ENCODE measurements at places on chromosomes 12 and 14. TPM values are rescaled to one million over a fixed set of nuclear protein-coding genes. Genes with fewer than 3 reads are reported as not detected.
A peak's percentile ranks its signal among the peaks of the same experiment; 100 is the strongest.

Gene SCNN1A
- total RNA-seq = 0.67 TPM

Gene TPPP2
- total RNA-seq = not detected

Gene RPGRIP1
- not detected for total RNA-seq

Gene SPIC
- not detected for total RNA-seq

Gene TEX52
- 0.28 TPM for total RNA-seq

Gene PDZRN4
- not detected for total RNA-seq

Gene TMEM229B
- total RNA-seq = 0.79 TPM

Gene KRT81
- not detected for total RNA-seq

DNA sequence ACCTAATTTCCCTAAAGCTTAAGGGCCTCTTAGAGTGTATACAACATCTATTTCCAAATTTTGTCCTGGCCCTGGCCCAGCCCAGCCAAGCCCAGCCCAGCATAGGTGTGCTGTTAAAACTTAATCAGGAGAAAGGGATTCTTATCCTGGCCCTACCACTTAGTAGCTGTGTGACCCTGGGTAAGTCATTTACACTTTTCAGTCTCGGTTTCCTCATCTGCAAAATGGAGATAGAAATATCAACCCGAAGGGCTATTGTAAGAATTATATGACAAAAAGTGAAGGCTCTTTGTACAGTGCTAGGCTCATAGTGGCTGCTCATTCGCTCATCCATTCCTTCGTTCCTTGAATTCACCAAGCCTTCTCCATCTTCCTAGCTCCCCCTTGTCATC, 442 bp downstream of the ERG28 start:
- no peak for DNase-seq

GRCh38 chr14:36019126-36019525, 157.4 kb downstream of the PTCSC3 start:
- DNase-seq = no peak

DNA sequence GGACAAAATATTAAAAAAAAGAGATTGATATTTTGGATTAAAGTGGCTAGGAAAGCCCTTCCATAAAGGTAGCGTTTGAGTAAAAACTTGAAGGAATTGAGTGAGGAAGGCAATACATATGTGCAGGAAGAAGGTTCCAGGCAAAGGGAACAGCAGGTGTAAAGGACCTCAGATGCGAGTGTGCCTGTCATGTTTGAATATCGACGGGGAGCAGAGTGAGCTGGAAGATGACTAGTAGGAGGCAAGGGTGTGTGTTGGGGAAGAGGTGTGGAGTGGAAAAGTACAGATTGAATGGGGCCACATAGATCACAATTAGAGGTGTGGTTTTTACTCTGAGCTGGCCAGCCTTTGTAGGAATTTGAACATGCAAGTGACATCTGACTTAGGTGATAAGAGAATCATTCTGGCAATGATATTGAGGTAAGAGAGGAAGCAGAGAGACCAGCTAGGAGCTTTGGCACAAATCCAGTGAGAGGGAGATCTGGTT, 15.0 kb upstream of the FBXO33 start:
- DNase-seq = no peak

DNA sequence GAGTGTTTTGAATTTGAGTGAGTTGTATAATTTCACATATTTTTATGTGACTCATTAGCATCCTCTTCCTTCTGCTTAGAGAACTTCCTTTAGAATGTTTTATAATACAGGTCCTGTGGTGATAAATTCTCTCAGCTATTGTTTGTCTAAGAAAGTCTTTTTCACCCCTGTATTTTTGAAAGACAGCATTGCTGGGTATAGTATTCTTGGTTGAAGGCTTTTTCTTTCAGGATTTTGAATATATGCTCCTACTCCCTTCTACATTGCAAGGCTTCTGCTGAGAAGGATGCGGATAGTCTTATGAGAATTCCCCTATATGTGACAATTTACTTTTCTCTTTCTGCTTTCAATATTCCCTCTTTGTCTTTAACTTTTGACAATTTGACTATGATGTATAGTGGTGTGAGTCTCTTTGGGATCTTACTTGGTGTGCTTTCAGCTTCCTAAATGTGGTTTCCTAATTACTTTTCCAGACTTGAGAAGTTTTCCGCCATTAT, 118.9 kb upstream of the HMGA2 start:
- no peak for DNase-seq

- no peak for DNase-seq
Observed at GRCh38 chr12:131672311-131672940, 38.5 kb upstream of the SFSWAP start.

DNA sequence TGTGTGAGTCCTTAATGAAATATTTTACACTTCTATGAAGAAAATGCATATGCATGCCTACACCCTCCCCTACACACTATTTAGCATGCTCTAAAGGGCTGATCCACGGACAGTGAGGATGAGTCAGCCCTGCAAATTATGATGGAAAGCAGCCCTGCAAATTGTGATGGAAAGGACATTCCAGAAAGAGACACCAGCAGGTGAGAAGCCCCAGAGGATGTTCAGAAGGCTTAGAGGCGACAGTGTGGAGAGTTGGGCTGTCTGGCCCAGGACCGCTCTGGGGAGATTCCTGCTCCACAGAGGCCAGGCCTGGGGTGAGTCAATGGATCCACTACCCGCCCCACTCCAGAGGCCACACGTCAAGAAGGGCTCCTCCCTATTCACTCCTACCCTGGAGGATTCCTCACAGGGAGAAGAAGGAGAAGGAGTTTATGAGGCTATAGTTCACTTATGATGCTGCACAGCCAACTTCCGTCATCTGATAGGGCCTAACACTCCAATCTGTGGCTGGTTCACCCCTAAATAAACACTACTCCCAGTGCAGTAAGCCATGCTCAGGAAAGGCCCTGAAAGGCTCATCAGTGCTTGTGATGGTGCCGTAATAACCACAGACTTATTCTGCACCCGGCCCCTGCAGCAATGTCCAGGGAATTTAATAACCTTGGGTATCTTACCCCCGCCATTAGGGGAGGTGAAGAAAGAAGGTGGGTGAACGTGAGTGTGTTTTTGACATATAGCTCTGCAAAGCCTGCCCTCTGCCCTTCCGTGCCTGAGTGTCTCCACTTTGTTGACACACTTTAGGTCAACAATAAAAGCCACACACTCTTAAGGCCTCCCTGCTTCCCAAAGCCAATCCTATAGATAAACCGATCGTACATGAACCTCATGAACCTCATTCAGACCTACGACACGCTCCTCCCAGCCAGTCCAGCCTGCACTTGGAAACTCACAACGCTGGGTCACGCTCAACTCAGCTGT, 46.4 kb downstream of the CLMN start:
- no peak for DNase-seq

DNA sequence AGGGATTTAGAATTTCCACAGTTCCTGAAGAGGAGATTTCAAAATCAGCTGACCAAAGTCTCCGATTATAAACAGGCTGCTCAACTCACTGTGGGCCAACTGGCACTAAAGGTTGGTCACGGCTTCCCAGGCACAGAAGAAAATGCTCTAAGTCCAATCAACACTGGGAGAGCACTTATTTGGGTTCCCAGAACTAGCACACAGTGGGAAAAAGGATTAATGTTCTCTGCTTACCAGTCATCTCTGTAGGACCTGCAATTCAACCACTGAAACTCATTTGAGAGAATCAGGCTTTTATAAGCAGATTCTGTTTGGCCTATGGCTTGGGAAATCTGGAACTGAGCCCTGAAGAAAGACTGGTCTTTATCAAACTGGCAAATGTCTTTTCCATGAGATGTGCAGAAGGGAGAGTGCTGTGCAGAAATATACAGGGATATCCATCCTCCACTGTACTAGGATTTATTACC, 49.4 kb downstream of the ABCC9 start:
- no peak for DNase-seq

DNA sequence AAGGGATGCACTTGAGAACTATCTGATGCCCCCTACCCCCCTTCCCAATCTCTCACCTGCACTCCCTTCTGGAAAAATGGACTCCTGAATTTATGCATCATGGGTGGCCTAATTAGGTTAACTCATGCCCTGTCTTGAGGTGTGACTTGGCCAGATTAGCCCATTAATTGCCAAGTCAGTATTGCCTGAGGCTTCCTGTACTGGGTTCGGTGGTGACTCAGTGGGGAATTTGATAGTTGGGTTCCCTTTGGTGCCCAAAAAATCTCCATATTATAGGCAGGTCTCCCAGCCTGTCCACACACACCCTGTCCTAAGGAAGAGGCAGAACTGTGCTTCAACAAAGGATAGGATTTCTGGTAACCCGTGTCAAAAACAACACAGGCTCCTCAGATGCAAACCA, 146.1 kb downstream of the CHST11 start:
- no peak for DNase-seq

GRCh38 chr12:70660620-70661219, 23.5 kb upstream of the PTPRB start:
- no peak for DNase-seq

GRCh38 chr12:1130164-1130563, 139.1 kb downstream of the ERC1 start:
- no peak for DNase-seq

- no peak for DNase-seq
Observed at GRCh38 chr14:78316052-78316451, 145.9 kb downstream of the NRXN3 start.

DNA sequence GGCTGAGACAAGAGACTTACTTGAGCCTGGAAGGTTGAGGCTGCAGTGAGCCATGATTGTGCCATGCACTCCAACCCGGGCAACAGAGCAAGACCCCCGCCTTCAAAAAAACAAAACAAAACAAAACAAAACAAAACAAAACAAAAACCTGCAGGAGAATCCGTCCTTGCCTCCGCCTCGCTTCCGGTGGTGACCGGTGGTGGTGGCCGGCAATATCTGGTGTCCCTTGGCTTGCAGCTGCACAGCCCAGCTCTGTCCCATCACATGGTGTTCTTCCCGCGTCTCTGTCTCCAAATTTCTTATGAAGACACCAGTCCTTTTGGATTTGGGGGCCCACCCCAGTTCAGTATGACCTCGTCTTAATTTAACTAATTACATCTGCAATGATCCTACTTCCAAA, 10.0 kb downstream of the SMIM41 start:
- no peak for DNase-seq

GRCh38 chr14:57761800-57762199, 104.1 kb downstream of the SLC35F4 start:
- no peak for DNase-seq

DNA sequence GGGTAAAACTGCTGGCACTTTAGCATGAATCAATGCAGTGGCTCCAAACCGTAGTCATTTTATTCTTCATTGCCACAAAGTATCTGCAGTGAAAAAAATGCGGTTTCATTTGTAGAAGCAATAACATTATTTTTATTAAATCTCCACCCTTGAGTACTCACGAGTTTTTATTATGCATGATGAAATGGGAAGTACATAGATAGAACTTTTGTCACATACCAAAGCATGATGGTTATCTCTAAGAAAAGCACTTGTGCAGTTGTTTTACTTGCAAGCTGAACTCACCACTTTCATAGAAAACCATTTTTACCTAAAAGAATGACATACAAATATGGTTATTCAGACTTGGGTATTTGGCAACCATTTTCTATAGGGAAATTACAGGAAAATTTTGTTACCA, 90.3 kb downstream of the PELI2 start:
- no peak for DNase-seq

GRCh38 chr14:68704736-68705720, 87.8 kb downstream of the ZFP36L1 start:
- DNase-seq = no peak

GRCh38 chr12:121537814-121538698, 42.8 kb downstream of the KDM2B start:
- peak; percentile 40 for DNase-seq

DNA sequence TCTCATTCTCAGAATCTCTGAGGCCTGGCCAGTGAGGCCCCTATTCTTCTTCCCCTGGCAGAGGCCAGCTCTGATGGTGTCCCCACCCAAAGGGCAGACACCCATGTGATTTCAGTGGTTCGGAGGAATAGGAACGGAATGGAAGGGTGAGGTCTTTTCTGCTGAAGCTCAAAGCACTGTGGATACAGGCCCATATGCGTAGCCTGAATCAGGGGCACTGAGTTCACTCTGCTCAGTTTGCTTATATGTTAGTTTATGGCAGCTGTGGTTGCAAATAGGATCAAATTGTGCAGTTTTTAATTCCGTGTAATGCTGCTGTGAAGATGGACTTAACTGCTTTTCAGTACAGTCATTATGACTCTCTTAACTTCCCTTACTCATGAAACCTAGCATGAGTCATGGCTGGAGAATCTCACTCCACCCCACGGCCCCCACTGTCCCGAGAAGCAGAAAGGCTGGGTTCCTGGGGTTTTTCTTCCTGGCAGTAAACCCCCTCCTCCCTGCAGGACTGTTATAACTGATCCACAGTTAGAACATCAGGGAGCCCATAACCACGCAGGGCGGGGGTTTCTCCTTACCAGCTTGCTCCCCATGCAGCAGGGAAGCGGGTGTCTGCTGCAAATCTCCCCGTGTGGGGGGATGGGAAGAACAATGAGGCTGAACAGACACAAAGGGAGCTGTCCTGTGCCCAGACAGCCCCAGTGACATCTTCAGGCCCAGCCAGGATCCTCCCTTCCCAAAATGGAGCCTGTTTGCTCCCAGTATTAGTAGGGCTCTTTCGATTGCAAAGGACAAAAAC, 122.7 kb downstream of the SLC38A6 start:
- peak; percentile 44 for DNase-seq
